ENCODE measurements at places on chromosomes 7 and 10.

DNA sequence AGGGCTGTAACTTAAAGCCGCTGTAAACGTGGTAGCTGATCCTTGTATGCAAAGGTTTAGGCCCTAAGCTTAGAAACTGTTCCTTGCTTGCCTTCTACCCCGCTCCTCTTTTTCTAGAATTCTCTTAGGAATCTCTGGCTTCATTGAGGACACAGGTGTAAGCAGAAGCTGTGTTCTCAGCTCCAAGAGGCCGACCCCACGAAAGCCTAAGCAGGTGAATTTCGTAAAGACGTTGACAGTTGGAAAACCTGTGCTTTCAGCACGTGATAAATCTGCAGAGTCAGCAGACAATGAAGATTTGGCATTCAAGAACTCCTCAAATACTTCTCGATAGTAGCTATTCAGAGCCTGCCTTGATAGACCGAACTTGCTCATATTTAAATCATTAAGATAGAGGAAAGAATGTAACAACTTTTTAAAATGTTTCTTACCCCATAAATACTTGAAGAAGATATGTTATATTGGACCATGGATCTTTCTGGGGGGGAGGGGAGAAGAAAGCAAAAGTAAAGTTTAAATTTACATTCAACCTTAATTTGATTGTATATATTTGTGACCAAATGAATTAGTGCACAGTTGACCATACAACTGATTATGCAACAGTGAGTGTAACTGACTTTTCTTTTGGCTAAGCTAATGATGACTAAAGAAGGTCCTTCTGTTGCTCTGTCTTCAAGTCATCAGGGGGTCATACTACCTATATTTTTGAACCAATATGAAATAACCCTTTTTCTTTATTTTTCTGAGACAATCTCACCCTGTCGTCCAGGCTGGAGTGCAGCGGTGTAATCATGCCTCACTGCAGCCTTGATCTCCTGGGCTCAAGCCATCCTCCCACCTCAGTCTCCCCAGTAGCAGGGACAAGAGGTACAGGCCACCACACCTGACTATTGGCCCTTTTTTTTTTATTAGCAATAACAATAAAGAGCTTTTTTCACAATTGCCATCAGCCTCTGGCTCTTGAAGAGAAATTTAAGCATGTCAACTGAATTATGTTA is 1.2 kb upstream of the GDI2 start:
- DNase-seq, result no peak

DNA sequence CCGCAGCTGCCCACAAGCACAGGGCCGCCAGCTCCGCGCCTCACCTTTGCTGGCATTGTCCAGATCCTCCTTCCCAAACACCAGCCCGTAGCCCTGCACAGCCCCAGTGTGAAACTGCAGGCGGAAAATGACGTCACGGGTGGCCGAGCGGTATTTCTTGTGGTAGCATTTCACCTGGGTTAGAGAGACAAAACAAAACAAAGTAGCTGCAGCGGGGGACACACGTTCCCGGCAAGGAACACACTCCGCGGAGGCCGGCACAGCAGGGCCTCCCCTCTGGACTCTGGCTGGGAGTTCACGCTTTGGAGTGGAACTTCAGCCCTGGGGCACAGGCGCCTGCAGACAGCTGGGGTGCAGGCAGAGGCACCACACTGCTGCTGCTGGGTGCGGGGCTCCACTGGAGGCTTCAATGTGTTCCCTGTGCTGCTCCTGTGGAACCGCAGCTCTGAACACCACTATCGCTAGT is 181.1 kb downstream of the TNS3 start:
- DNase-seq, result no peak

GRCh38 chr7:28903730-28904577 is 54.2 kb downstream of the TRIL start:
- DNase-seq, result no peak

DNA sequence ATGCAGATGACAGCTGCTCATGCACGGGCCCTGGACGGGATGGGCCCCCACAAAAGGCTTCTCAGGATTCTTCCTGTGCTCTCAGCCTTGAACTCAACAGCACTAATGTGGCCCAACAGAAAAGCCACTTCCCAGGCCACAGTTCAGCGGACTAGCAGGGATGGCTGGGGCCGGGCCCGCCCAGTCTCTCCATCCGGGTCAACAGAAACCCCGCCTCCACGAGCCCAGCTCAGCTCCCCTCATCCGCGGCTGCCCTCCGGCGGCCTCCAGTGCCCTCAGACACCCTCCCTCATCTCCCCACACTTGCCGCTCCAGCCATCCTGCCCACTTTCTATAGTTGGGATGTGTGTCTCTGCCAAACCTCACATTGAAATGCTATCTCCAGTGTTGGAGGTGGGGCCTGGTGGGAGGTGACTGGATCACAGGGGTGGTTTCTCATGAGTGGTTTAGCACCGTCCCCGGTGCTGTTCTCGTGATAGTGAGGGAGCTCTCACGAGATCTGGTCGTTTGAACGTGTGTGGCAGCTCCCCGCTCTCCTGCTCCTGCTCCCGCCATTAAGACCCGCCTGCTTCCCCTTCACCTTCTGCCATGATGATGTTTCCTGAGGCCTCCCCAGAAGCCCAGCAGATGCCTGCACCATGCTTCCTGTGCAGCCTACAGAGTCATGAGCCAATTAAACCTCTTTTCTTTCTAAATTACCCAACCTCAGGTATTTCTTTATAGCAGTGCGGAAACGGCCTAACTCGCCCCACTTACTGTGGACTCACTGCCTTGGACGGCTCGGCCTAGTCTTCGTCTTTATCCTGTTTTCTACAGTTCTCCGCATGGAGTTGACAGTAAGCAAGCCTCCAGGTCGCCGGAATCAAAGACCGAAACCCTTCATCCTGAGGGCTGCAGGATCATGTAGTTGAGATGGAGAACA is 169.9 kb upstream of the RNF32 start:
- DNase-seq, result no peak

DNA sequence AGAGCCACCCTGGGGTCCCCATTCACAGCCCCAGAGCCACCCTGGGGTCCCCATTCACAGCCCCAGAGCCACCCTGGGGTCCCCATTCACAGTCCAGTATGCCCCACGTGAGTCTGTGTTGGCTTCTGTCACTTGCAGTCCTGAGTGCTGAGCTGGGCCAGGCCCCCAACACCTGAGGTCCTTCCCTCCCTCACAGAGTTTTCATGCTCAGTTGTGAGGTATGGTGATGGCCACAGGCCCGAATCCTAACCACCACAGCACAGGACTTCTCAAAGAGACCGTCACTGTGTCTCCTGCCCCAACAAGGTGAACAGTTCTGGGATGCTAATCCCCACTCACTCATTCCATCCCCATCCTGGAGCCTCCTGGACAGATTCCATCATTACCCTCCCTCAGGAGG is 239.2 kb downstream of the PTPRN2 start:
- no peak for DNase-seq

- no peak for DNase-seq
Measured at GRCh38 chr7:135971366-135971725, 5.8 kb downstream of the MTPN start.

GRCh38 chr10:3786295-3787015 is 1.4 kb upstream of the KLF6 start:
- DNase-seq, result peak; percentile 41

DNA sequence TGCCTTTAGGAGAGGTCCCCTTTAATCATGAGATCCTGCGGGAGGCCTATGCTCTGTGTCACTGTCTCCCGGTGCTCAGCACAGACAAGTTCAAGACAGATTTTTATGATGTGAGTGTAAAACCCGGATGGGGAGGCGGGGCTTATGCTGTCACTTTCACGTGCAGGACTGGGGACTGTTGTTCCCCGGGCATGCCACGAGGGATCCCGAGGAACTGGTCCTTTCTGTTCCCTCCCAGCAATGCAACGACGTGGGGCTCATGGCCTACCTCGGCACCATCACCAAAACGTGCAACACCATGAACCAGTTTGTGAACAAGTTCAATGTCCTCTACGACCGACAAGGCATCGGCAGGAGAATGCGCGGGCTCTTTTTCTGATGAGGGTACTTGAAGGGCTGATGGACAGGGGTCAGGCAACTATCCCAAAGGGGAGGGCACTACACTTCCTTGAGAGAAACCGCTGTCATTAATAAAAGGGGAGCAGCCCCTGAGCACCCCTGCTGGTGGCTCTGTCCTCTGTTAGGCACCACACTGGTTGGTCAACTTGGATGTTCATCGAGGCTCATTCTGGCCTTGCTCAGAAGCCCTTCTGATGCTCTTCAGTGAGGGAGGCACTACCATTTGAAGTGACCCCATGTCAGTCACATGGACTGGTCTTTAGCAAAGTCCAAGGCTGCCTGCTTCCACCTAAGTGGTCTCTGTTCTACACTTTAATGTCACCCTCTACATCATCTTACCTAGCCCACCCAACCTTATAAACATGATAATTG is 2.8 kb downstream of the COPS6 start:
- no peak for DNase-seq

GRCh38 chr7:93175219-93175618 is 27.0 kb upstream of the SAMD9L start:
- no peak for DNase-seq

DNA sequence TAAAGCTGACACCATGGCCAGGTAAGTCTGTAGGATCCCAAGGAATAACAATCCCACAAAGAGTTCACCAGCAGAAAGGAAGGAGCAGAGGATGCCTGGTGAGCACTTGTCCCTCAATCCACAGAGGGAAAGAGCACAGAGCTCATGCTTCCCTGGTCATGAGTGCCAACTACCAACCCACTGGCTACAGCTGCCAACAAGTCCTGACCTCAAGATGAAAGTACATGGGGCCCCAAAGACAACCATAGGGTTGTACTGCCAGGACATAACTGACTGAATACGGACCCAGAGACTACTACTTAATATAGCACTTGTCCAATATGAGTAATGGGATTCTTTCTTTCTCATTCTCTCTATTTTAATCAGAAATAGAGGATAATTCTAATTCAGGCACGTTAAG is 83.3 kb downstream of the JCAD start:
- DNase-seq, result no peak

- no peak for DNase-seq
Measured at GRCh38 chr7:22109761-22110160, 164.1 kb upstream of the CDCA7L start.

DNA sequence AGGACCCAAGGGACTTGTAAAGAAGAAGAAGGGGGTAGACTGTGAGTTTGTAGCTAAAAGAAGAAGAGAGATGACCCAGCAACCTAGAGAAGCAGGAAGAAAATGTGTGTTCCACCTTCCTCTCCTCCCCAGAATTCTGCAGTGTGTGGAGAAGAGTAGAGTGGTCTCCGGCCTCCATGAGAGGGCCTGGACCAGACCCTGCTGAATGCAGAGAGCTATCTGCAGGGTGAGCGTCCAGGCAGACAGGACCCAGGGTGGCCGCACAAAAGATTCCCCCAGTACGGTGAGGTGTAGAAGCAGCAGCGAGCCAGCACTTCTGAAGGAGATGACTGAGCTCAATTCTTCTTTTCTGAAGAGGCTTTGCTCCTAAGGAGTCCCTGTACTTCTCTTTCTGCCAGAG is 239.7 kb upstream of the ANKRD30A start:
- no peak for DNase-seq

DNA sequence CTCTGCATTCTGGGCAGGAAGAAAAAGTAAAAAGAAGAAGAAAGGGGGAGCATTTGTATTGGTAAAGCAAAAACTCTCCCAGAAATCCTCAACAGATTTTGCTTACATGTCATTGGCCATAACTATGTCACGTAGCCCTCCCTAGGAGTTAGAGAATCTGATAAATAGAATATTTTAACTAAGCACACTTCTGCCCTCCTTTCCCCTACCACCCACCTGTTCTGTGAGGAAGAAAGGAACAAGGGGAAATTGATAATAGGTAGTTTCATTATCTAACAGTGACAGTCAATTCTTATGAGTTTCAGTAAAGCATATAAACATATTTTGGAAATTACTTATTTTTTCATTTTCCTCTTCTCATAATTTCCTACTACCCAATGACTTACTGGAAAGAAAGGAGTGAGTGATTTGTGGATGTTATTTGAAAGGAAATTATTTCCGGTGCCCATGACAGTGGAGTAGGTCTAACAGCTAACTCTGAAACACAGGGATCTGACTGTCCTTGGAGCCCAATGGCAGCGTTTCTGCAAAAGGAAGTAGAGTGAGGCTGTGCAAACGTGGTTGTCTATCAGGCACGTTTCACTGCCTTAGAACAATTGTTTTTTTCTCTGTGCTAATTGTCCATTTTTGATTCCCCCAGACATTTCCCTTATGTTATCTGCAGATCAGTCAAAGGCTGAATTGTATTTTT is 128.6 kb upstream of the MDFIC start:
- DNase-seq, result no peak

- DNase-seq, result no peak
Measured at GRCh38 chr10:121734589-121735045, 136.4 kb upstream of the FGFR2 start.

GRCh38 chr10:61749291-61749690 is 86.6 kb downstream of the CABCOCO1 start:
- no peak for DNase-seq

GRCh38 chr7:135523146-135523545 is 13.2 kb upstream of the CNOT4 start:
- DNase-seq, result no peak

DNA sequence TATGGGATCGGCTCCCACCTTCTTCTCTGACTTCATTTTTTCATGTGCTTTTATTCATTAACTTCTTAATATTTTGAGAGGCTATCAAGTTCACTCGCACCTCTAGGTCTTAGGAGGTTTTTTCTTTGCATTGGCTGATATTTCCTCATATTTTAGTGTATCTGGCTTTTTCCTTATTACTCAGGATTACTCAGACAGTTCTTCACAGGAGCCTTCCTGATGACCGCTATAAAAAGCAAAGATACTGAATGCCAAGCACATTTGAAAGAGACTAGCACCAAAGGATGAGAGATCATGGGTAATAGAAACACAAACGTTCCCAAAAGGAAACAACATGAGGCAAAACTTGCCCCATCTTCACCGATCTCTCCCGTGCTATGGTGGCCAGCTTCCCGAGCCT is 409.2 kb upstream of the KLF6 start:
- no peak for DNase-seq

- no peak for DNase-seq
Measured at GRCh38 chr10:91799612-91799975, 1.4 kb downstream of the TNKS2 start.

DNA sequence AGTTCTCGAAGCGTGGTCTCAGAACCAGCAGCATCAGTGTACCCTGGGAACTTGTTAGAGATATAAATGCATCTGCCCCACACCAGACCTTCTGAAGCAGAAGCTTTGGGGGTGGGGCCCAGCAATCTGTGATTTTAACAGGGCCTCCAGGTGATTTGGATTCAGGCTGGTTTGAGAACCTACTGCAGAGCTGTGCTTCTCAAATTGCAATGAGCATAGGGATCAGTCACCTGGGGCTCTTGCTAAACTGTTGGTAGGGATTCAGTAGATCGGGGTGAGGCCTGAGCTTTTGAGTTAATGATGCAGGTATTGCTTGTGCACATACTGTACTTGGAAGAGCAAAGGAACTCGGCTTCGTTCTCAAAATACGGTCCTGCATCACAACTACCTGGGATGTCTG is 243.6 kb upstream of the PODXL start:
- DNase-seq, result no peak
